ENCODE measurements at places on chromosomes 3 and 15.

DNA sequence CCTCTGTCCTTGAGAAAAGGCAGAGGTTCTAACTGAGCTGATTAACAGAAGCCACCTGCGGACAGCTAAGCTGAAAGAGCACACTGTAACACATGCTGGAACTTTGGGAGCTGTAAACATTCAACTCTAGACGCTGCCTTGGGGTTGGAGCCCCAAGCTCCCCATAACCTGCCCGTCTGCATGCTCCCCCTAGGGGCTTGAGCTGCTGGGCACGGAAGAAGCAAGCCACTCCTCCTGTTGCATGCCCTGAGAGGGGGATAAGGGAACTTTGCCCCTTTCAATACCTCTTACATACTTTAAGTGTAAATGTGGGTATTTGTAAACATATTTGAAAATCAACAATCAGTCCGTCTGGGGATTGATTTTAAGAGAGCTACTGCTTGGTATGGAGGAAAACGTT lies 188.4 kb downstream of the ADAMTSL3 start:
- DNase-seq = no peak

DNA sequence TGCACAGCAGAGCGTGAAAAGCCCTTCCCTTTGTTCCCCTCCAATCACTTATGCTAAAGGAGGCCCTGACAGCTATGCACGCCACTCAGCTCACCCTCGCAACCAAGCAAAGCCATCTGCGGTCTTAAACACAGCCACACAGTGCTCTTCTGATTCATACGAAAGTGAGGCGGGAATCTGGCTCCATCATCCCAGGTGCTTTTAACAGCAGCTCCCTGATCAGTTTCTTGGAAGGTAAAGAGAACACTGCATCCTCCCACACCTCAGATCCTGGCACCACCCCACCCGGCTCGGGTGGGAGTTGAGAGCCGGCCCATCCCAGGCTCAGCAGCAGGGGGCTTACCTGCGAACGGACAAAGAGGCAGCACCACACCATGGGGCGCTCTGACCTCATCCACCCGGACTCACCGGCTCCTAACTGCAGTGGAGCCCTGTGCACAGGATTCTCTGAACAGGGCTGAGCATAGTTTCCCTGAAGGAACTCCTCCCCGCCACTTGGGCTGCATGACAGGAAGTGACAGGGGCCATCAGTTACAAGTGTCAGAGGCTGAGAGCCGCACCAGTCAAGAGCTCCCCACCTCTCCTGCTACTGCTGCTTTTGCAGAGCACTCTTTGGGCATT lies 114.3 kb upstream of the ARHGEF3 start:
- DNase-seq = no peak

GRCh38 chr15:31517711-31518110 lies 191.1 kb downstream of the KLF13 start:
- no peak for DNase-seq

DNA sequence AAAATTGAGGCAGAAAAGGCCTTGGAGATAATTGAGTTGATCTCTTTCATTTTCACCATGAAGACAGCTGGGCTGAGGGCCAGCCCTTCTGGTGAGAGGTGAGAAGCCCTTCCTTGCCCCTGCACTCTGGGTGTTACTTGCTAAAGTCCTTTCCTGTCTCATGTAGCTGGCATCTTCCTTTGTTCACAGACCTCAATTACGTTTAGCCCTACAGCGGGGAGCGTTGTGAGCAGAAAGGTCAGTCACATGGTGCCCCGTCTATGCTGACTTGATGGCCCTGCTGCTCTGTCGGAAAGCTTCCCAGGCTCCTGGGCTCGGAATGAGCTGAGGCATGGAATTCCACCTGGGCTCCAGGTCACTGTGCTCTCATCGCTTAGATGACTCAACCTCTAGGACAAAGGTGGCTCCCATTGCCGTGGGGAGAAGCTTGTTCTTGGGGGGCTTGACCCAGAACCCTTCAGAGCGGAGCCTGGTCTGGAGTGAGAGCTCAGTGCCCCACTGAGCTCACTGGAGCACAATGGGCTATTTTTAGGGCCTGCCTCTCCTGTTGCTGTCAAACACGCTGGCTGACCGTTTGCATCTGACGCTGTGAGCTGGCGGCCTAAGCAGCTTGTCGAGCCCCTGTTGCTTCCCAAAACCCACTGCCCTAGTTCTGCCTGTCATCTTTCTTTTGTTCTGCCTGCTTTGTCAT lies 47.0 kb downstream of the RPLP1 start:
- DNase-seq = no peak

DNA sequence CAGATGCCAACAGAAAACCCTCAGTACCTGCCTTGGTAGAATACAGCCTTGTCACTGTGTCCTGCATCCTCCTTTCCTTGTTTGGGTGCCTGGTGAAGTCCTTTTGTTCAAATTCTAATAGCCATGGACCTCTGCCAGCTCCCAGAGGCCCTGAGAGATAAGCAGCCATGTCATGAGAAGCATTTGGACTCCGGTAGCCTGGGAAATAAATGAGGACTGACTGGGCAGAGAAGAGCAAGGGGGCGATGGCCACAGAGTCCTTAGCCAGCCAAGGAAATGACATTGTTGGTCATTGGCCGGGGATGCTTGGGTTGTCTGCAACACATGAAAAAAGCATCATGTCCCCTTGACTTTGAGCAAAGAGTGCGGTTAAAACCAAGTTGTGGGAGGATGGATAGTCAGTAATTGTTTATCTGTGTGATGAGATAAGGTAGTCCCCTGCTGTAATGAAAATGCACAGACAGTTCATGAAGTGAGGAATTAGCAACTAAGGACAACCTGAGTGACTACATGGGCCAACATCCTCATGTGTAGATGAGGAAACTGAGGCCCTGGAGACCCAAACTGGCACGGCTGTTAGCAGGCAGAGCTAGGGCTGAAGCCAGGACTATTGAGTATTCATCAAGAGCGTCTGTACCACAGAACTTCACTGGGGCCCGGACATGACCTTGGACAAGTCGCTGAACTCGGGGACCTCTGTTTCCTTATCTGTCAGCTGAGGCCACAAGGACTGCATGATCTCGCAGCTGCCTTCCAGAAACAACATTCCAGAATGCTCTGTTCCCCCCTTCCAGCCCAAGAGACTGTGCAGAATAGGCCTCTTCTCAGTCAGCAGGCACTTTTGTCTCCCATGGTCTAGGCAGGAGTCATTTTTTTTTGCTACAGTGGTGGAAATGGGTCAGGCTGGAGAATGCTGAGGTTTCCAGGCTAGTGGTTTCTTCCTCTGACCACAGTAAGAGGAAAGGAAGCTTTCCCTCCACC lies 90.5 kb upstream of the CTDSPL start:
- DNase-seq = no peak

DNA sequence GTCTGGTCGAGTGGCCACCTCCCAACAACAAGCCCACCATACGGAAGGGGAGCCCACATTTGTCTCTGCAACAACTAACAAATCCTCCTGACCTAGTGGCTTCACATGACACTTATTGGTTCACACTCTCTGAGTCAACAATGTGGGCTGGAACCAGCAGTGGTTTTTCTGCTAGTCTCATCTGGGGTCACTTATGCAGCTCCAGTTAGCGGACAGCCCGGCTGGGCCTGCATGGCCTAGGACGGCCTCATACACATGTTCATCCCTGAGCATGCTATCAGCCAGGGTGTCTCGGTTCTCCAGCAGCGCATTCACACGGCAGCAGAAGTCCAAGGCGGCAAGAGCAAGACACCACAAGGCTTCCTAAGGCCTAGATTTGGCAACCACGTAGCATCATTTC lies 281.7 kb downstream of the XXYLT1 start:
- no peak for DNase-seq

DNA sequence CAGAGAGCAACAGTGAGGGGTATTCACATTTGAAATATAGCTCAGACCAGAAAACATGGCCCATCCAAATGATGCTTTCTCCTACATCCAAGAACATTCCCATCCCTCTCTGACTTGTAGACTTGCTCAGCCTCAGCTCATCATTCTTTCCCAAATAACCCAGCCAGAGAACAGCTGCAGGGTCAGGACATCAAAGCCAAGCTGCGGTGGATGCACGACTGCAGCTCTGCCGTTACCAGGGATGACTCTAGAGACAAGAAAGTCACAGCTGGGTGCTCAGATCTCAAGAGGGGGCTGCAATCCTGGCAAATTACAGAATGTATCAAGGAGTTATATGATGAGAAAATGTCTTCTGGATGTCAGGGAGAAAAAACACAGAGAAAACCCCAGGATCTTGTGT lies 944.3 kb downstream of the NTRK3 start:
- DNase-seq = no peak

GRCh38 chr3:42752961-42753360 lies 20.1 kb downstream of the CCDC13 start:
- DNase-seq = no peak

DNA sequence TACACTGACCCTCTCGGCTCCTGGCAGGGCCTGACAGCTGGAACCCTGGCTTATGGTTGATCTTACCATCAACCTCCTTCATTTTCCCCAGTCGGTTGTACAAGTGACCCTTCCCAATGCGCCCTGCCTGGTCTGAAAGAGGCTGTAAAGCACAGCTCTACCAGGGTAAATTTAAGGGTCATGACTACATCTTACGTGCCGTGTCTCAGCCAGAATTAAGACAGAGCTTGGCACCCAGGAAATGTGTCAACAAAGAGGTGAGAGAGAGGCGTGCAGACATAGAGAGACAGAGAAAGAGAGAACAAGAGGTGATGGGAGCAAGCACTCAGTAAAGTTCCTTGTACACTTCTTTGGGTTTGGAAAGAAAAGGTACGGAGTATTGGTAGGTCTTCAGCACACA lies 28.8 kb downstream of the HOMER2 start:
- DNase-seq = no peak

GRCh38 chr3:11953350-11953749 lies 50.8 kb upstream of the SYN2 start:
- DNase-seq = no peak

DNA sequence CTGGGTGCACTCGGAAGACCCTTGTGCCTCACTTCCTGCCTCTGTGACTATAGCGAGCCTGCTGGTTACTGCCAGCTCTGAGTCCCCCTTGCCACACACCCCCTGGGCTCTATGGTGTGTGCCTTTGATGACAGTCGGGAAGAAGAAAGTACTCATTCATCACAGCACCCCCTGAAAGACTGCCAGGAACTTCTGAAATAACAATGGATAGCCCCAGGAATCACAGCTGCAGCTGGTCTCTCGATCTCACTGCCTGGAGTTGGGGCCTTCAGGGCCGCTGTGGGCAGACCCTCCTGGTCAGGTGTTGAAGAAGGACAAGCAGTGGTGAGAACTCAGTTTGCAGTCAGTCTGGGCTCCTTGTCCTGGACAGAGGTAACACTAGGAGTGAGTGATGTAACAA lies 9.8 kb upstream of the RPP14 start:
- DNase-seq = no peak

- no peak for DNase-seq
Measured at GRCh38 chr3:111809186-111809585, 49.9 kb upstream of the PHLDB2 start.

- DNase-seq = no peak
Measured at GRCh38 chr3:185757176-185757575, 67.7 kb downstream of the IGF2BP2 start.

DNA sequence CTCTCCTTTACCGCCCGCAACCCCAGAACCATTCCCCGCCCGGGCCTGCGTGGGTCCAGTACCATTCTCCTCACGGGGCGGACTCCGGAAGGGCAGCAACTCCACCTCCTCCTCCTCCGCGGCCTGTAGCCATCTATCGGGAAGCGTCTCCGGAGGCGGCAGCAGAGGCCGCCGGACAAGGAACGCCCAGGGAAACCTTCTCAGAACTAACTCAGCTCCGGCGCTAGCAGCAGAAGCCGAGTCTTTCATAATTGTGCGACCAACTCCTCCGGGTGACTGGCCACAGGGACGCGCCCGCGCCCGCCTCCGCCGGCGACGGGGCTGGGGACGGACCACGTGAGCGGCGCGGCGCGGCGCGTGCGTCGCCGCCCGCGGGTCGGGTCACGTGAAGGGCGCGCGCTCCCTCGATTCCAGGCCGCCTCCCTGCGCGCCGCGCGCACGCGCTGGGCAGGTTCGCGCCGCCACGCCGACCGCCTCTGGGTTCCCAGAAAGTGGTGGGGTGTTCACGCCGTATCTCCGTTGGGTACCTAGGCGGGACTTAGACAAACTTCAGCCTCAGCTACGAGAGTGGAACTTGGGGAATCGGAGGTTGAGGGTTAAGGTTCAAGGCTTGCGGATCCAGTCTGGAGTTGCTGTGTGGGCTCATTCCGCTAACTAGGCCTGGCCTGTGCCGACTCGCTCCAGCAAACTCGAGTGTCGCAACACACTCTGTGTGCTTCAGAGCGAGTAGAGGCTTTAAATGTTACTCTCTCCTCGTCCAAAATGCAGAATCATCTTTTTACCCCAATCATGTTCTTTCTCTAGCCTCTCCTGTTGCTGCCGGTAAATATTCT lies at the start of gene TRPM7:
TSS of gene TRPM7 (minus strand) at position 329 of the 833 bp plus-strand sequence. CDS start at position 65, 264 bp downstream.
- peak; percentile 89 for DNase-seq

DNA sequence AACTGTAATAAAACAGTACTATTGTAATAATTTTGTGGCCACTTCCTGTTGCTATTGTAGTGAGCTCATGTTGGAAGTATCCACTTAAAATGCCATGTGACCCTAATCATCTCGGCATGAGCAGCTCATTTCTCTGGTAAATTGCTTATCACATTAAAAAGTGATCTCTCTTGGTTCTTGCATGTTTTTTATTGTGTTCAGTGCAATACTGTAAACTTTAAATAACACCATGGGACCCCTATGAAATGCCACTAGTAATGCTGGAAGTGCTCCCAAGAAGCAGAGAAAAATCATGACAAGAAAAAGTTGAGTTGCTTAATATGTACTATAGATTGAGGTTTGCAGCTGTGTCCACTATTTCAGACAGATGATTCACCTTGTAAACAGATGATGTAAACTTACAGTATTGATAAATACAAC lies 45.6 kb downstream of the NMD3 start:
- peak; percentile 22 for DNase-seq

- DNase-seq = no peak
Measured at GRCh38 chr3:71168880-71169411, 414.6 kb downstream of the FOXP1 start.

- DNase-seq = no peak
Measured at GRCh38 chr15:29696950-29697738, 125.1 kb downstream of the TJP1 start.

DNA sequence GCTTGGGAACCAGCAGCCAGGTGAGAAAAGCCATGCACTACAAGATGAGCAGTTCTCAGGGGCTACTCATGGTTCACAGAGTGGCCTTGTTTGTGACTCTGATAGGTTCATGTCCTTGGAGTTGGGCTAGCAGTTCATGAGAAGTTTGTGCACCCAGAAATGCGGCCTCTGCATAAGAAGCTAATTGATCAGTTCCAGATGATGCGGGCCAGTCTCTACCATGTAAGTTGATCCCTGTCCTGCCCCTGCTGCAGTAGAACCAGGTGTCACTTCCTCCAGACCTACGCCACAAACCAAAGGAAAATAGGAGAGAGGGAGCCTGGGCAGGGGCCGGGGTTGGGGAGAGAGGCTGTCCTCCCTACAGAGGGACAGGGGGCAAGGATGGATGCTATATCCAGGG lies 27.2 kb upstream of the MANF start:
- no peak for DNase-seq

DNA sequence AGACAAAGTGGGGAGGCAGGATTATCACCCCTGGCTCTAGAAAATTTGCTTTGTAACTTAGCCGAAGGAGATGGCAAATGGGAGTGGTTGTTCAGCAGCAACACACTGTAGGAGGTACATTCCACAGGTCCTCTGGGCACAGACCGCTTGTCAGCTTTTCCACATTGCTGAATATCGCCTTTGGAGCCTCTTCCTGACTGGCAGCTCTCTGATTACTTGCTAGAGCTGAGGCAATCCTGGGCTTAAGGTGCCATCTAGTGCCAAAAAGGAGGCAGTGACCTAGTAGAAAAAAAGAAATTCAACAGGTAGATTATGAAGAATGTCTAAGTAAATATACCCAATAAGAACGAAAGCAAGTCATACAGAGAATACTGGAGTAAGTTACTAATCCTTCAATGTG lies 13.1 kb upstream of the SCN5A start:
- DNase-seq = peak; percentile 64
